Stimulated activated CD4-positive, alpha-beta T cell treated with anti-CD3 and anti-CD28 coated beads, Interleukin-2, amount 100 ng/mL, for 48 hours (primary cell): ENCODE measurements at places on chromosomes 1 and 21.

- no peak for DNase-seq
Measured at GRCh38 chr1:101484689-101485338, 248.0 kb downstream of the S1PR1 start.

GRCh38 chr1:22375601-22376000 lies 76.0 kb upstream of the ZBTB40 start:
- DNase-seq, result no peak

DNA sequence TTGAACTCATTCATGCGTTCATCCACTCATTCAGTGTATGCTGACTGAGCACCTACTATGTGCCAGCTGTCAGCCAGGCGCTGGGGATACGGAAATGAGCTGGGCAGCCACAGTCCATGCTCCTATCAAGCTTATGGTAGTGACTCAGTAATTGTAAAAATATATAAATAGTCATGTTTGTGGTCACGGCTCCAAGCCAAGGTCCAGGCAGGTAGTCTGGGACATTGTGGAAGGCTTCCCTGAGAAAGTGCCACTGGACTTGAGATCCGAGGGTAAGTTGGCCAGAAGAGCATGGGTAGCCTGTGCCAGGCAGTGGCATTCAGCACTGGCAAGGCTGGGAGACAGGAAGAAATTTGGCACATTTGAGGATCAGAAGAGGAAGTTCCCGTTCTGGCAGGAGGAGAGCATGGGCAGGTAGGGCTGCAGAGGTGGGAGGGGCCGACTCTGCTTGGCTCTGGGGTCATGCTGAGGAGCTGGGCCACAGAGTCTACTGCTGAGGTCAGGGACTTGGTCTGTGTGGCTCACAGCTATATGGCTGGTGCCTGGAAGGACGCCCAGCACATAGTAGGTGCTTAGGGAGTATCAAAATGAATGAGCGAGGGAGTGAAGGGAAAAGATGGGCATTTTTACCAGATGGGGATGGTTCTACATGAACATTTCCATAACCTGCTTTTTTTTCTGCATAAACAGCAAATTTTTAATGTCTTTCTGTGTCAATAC lies 6.9 kb downstream of the PTPRF start:
- no peak for DNase-seq

- no peak for DNase-seq
Measured at GRCh38 chr1:5856246-5856815, 135.9 kb downstream of the NPHP4 start.

- DNase-seq, result no peak
Measured at GRCh38 chr1:23029337-23029736, 10.1 kb downstream of the KDM1A start.

- DNase-seq, result no peak
Measured at GRCh38 chr1:115312742-115313141, 25.3 kb downstream of the NGF start.

DNA sequence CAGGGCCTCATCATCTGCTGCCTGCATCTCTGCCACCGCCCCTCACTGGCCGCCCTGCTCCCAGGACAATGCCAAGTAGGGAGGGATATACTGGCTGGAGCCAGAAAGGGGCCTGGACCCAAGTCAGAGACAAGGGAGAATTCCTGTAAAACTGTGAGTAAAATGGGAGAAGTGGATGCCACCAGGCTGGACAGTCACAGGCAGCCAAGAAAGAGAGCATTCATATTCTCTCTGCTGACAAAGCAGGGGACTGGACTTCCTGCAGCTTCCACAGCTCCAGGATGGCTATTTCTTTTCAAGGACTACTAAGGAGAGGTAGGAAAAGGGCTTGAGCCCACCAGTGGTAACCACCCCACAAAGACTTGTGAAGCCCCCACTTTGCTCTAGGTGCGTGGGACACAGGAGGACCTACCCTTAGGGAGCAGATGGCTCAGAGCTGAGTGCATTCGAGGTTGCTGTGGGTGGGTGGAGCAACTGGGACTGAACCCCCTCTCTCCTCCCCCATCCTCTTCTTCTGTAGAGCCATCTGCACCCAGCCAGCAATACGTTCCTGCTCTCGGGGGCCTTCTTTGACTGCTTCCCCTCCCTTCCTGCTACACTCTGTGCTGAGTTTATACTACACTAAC lies 57.5 kb downstream of the GLIS1 start:
- DNase-seq, result no peak

- no peak for DNase-seq
Measured at GRCh38 chr1:116911779-116912469, 2.2 kb downstream of the PTGFRN start.

- no peak for DNase-seq
Measured at GRCh38 chr1:167077128-167077867, 12.9 kb downstream of the GPA33 start.

GRCh38 chr1:231011963-231012362 lies 28.1 kb downstream of the FAM89A start:
- no peak for DNase-seq

GRCh38 chr1:22104094-22104493 lies 38.8 kb downstream of the WNT4 start:
- DNase-seq, result no peak

DNA sequence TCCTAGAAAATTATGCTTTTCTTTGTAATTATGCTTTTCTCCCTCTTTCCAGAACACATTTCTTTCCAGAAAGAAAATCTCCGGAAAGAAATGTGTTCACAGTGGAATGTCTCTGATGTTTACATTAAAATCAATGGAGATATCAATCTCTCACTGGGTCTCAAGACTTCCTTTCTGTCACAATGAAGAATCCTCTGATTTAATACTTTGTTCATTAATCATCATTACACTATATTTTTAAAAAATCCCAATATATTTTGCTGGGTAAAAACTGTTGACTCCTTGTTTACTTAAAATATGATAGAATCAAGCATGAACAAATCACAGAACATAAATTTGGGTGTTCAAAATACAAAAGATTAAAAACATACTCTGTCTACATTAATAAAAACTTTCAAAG lies 26.3 kb upstream of the TGFBR3 start:
- DNase-seq, result no peak

GRCh38 chr1:205257735-205258134 lies 30.0 kb downstream of the TMCC2 start:
- DNase-seq, result no peak

GRCh38 chr1:197444755-197445154 lies 176.7 kb downstream of the CRB1 start:
- DNase-seq, result no peak

GRCh38 chr1:107990606-107991005 lies 25.6 kb upstream of the VAV3 start:
- DNase-seq, result no peak

- no peak for DNase-seq
Measured at GRCh38 chr21:45332415-45332814, 44.7 kb upstream of the POFUT2 start.

DNA sequence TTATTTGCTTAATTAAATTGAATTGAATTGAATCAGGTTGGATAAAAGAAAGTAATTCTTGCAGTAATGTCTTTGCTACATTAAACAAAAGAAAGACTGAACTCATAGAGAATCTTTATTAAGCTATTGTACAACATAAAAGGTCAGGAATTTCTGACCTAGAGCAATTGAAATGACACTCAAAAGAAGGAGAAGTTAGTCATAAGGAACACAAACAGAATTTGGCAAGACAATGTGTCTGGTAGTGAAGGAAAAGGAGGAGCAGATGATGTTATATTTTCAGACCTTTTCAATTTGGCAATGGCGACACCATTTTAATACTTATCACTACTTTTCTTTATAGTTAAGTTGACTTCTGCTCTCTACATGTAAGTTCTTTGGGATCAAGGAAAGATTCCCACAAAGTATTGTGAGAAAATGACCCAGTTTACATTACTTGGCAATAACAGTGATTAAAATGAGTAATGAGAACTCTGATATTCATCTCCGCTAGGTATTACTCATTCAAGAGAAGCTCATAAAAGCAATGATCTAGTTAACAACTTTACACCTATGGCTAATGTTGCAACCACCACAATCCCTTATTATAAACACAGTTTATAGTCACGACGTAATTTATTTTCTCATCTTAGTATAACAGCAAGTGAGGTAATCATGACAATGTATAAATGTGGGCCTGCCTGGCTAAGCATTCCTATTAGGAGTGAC lies 14.7 kb upstream of the KRTAP21-1 start:
- no peak for DNase-seq

- no peak for DNase-seq
Measured at GRCh38 chr1:116127123-116127847, 16.1 kb downstream of the MAB21L3 start.

GRCh38 chr1:36606641-36607262 lies 124.0 kb upstream of the CSF3R start:
- DNase-seq, result no peak

DNA sequence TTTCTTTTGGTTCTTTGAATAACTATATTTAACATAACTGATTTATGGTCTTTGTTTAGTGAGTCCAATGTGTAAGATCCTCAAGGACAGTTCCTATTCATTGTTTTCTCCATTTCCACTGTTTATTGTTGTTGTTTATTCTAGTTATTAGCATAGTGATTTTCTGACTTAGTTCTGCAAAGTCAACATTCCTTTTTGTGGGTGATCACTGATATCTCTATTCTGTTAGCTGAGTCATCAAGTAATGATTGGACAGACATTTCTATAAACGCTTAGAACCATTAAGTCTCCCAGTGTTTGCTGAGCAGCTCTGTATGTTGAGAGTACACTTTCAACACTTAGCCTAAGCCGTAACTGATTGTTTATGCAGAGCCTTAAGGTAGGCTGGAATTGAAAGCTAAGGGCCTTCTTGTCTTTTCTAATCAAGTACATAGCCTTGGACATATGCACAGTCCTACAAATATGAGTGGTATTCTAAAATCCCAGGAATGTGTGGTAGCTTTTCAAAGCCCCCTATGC lies 87.1 kb downstream of the SLC5A9 start:
- no peak for DNase-seq
